ENCODE measurements at places on chromosomes 5 and 9. TPM values are rescaled to one million over a fixed set of nuclear protein-coding genes. Genes with fewer than 3 reads are reported as not detected.

The PCDHB10 gene
- 0.64 TPM for total RNA-seq

The LSM11 gene
- 1.7 TPM for total RNA-seq

The CYLC2 gene
- not detected for total RNA-seq

The GDA gene
- total RNA-seq, result 2.0 TPM

The SIT1 gene
- total RNA-seq, result 0.32 TPM

The CA9 gene
- total RNA-seq, result 0.64 TPM

The GLIPR2 gene
- 5.9 TPM for total RNA-seq

The PCDHB3 gene
- 0.99 TPM for total RNA-seq

DNA sequence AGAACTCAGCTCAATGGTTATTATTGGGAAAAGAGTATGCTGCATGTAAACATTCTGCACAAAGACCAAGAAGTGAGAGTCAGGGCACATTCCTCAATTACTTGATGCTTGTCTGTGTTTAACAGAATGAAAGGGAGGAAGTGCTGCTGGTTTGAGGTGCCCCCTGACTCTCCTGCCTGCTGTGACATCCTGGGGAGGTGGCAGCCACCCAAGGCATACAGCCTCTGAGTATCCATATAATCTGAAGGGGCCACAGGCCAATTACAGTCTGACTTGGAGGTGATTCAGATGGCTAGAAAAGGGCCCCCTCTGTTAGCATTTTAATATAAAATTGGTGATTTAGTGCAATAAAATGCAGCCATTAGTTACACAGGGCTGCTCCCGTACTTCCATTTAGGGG is 313.8 kb downstream of the ASTN2 start:
- no peak for DNase-seq

GRCh38 chr5:94968507-94969095 is 316.3 kb downstream of the MCTP1 start:
- no peak for DNase-seq

DNA sequence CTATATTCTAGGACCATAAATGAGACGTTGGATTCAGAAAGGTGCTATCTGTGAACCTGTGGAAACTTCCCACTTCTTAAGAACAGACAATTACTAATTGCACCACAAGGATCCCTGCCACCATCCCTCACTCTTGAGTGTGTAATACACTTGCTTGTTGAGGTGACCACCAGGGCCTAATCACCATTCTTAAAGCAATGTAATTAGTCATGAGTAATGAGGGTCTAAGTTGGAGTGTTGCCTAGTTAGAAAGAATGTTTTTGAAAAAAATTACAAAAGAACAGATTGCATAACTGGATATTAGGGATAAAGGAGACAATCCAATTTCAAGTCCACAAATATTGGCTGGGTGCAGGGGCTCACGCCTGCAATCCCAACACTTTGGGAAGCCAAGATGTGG is 56.9 kb upstream of the TRIO start:
- no peak for DNase-seq

Measured in left ventricle myocardium superior (tissue), 1 donor.